T-helper 1 cell (primary cell): ENCODE measurements at places on chromosomes 4 and X.

GRCh38 chr4:153676984-153677383 lies 7.1 kb upstream of the TLR2 start:
- no peak for DNase-seq

GRCh38 chr4:87100168-87100567 lies 120.2 kb downstream of the KLHL8 start:
- DNase-seq: no peak

DNA sequence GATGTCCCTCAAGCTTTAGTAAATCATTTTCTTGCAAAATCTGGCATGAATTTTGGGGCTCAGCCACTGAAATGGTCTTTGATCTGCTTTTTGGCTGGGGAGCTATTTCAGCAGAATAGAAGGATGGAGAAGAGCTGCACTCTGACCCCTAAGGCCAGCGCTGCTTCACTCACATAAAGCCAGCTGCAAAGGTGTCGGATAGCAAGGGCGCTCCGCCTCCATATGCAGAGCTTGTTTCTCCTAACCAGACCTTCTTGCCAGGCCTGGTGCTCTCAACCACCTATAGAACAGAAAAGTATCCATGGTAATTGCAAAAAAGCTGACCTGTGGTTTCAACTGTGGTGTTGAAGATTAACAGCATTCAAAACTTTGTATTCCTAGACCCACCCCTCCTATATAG lies 24.1 kb upstream of the COQ2 start:
- no peak for DNase-seq

DNA sequence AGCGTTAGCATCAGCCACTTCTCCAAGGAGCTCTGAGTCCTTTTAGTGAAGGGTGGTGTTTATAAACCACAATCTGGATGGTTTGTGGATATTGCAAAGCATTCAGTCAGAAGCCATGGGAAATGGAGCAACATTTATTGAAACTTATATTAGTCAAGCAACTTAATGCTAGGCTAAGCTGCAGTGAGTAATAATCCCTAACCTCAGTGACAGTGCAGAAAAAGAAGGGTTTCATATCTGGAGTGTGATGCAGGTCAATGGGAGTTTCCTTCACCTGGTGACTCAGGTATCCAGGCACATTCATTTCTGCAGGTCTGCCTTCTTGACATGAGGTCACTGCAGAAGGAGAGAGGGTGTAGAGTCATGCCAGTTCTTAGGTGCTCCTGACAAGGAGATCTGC lies 10.4 kb upstream of the DRD5 start:
- DNase-seq: no peak

DNA sequence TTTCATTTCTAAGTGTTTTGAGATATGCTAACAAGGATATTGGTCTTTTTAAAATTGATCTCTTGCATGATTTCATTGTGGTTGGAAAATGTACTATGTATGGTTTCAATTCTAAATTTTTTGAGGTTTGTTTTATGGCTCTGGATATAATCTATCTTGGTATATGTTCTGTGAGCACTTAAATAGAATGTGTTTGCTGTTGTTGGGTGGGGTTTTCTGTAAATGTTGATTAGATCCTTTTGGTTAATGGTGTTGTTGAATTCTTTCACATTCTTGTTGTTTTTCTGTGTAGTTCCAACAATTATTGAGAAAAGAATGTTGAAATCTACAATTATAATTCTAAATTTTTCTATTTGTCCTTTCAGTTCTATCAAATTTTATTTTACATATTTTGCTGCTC lies 42.6 kb upstream of the GNRHR start:
- no peak for DNase-seq

- no peak for DNase-seq
Observed at GRCh38 chrX:56113785-56114436, 118.2 kb upstream of the KLF8 start.

DNA sequence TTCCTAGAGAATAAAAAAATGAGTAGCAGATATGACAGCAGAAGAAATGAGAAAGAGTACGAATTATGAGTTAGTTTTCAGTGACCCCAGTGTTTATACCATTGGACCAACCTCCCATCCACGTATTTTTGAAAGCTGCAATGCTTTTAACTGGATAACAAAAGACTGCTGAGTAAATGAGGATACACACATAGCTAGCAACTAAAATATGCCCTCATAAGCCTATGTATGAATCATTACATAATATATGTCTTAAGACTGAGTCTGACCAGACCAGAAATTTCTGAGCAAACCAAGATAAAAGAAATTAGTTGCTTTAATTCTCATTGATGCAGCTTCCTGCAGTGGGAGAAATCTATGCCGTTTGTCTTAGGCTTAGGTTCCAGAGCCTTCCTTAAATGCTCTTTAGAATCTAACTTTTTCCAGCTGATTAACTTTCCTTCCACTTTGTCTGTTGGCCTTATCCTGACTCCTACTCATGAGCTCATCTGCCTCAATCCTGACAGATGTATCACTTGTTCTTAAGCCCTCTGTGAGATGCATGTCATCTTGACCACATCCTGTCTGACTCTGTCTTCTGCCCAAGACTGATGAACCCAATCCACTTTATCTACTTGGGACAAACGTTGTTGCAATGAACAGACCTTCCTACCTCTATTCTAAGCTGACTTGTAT lies 301.4 kb upstream of the AADAT start:
- no peak for DNase-seq
